NCI-H2171 (cell line): ENCODE measurements at places on chromosomes 6 and 20.
A peak's percentile ranks its signal among the peaks of the same experiment; 100 is the strongest.

DNA sequence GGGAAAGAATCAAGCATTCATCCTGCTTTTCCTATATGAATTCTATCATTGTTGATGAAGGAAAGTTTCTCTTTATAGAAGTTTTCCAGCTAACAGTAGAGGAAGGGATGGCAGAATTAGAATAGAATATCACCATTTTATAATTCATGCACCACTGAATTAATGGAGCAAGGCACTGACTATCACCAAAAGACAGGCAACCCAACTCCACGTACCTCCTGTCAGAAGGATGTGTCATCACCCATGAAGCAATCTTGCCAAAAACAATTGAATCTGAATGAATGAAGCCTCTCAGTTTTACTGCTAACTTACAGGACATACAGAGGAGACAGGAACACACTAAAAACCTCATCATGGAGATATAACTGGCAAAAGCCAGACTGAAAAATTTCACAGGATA lies 122.4 kb downstream of the NFATC2 start:
- no peak for DNase-seq

DNA sequence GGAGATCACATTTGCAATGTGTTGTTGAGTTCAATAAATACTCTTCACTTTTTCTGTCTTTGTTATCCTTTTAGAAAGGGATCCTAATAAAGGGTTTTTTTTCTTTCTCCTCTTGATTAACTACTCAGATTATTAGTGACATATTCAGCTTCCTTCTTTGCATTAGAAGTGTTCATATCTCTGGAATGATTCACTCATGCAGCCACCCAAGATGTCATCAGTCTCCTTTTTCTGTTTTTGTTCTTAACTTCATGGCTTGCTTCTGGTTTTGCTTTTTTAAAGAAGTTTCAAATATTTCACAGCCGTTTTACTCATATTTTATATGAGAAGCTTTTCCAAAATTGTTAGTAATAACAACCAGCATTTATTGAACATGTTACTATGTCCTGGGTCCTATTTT lies 187.6 kb downstream of the TMEM242 start:
- DNase-seq = no peak

GRCh38 chr20:31816221-31816620 lies 2.9 kb upstream of the MYLK2 start:
- peak; percentile 42 for DNase-seq

GRCh38 chr20:7855545-7855944 lies 84.7 kb downstream of the HAO1 start:
- DNase-seq = no peak

GRCh38 chr20:19368351-19368750 lies 155.9 kb downstream of the SLC24A3 start:
- no peak for DNase-seq

DNA sequence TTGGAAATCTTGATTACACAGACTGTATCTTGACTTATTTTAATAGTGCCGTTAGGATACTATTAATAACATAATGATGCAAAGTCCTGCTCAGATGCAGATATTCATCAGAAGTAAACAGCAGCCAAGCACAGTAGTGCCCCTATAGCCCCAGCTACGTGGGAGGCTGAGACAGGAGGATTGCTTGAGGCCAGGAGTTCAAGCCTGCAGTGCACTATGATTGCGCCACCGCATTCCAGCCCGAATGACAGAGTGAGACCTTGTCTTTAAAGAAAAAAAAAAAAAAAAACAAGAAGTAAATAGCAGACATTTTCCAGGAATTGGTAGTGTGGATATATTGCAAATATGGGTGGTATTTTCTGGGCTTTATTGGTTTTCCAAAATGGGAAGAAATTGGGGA lies 61.8 kb downstream of the TULP4 start:
- DNase-seq = no peak

GRCh38 chr6:36719126-36719525 lies 21.5 kb downstream of the RAB44 start:
- DNase-seq = no peak

DNA sequence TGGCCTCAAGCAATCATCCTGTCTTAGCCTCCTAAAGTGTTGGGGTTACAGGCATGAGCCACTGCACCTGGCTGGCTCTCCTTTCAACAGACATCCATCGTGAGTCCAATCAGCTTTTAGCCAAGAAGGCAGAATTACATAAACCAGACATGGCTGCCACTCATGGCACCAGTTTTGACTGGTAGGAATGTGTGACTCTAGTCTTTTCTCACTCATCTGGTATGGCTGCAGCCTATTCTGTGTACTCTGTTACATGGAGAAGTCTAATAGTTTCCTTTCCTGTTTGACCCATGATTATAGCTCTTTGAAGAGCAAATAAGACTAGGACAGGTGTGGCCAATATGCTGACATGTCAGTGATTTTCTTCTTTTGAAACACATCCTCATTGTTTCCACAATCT lies 27.0 kb upstream of the RNF144B start:
- DNase-seq = no peak

DNA sequence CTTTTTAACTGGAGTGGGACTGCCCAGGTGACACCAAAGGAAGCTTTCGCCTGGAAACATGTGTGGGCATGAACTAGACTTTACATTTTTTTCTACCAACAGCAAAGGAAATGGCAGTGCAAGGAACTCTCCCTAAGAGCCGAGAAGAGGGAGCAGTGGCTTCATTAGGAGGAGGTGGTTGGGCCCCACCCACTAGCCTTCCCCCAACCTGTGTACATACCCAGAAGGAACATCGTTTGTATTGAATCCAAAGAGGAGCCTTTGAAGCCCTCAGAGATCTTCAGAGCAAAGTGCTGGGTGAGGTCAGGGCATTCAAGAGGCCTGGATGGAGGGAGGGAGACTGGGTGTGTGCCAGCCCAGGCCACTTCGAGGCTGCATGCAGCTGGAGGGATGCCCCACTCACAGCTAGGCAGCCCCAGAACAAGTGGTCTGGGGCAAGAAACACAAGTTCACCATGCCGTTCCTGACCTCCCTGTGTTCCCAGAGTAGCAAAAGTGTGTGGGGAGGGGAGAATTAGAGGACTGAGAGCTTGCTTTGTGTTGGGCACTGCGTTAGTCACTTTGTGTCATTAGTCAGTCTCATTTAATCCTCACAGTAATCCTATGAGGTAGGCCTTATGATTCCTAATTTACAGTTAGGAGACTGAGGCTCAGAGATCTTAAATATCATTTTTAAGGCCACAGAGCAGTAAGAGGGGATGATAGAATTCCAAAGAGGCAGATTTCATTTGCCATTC lies 191.6 kb upstream of the SUPT3H start:
- DNase-seq = no peak

GRCh38 chr6:92828788-92829187 lies 590.6 kb downstream of the EPHA7 start:
- DNase-seq = no peak

DNA sequence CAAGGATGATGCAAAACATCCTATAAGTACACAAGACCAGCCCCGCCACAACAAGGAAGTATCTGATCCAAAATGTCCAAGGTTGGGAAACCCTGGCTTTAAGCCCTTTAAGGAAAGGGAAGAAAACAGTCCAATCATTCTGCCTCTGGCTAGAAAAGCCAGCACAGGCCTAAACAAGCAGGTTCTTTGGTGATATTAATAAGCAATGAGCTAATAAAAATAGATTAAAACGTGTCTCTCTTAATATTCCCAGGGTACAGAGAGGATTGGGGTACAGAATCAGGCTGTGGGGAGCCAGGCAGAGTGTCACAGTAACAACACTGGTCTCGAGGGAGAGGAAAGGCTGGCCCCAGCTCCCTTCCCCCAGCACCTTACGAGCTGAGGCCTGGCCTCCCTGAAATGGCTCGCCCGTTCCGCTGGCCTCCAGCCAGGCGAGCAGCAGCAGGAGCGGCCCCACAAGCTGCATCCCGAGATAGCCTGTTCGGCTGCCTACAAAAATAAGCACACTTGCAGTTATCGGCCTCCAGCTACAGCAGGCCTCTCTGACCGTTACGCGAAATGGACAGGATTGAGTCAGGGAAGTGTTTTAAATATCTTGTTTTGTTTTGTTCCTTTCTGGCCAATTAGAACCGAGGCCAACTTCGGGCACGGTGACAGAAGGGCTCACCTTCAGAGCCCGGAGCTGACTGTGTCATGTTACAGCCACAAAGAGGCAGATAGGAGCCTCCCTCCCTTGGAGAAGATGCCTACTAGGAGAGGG lies 4.0 kb upstream of the ZMYND8 start:
- DNase-seq = peak; percentile 95

DNA sequence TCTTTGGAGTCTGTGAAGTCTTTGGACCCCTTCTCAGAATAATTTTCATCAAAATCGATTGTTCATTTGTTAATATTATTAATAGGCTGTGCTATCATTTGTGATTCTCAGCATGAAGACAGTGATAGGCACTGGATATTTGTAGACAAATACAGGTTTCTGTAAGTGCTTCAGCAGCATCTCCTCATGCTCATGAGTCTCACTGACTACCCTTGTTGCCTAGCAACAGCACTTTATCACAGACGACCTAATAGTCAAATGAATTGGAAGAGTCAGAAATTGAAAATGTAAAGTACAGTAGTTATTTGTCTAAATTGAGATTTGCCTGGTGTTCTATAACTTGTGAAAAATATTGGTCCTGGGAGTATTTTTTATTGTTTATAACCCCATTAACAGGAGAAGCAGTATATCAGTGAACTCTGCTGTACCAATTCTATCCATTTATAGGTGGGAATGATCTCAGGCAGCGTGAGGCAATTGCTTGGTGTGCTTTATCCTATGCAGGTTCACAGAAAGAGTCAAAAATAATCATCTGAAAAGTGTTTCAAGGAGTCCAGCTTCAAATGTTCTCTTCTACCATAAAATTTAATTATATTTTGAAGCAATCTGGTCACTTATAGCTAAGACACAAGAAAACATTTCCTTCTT lies 684.6 kb downstream of the RFPL4B start:
- DNase-seq = no peak

GRCh38 chr6:96787846-96788580 lies 49.3 kb downstream of the GPR63 start:
- DNase-seq = peak; percentile 2

GRCh38 chr6:157020881-157021343 lies 243.7 kb downstream of the ARID1B start:
- DNase-seq = peak; percentile 66

DNA sequence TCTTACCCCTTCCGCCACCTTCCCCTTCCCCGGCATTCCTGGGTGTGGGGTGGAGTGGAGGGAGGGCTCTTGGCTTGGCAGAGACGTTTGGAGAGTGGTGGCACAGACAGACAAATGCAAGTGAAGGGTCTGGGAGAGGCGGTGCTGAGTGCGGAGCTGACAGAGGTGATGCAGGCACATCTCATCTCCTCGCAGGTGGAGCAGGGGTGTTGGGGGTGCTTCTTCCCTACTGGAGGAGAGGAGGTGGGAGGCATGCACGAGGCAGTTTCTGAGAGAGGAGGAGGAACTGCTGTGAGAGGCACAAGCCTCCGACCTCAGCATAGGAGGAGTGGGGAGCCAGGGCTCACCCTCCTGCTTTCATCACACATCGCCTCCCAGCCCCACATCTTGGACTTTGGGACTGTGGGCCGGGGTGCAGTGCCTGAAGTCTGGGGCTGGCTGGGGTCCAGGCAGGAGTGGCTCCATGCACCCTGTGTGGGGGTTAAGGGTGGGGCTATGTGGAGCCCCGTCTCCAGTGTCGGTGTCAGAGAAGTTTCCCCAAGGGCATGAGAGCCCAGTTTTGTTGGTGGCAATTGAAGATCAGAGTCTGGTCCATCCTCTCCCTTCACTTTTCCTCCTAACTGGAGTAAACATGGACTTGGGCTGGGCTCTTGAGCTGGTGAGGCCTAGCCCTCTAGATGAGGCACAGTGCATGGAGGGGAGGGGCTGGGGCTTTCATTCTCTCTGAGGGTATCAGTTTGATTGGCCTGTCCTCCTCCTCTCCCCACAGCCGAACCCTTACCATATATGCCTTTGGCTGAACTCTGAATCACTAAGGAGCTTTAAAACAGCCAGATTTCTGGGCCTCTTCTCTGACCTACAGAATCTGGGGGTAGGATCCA lies 20.2 kb upstream of the SLC22A7 start:
- no peak for DNase-seq

DNA sequence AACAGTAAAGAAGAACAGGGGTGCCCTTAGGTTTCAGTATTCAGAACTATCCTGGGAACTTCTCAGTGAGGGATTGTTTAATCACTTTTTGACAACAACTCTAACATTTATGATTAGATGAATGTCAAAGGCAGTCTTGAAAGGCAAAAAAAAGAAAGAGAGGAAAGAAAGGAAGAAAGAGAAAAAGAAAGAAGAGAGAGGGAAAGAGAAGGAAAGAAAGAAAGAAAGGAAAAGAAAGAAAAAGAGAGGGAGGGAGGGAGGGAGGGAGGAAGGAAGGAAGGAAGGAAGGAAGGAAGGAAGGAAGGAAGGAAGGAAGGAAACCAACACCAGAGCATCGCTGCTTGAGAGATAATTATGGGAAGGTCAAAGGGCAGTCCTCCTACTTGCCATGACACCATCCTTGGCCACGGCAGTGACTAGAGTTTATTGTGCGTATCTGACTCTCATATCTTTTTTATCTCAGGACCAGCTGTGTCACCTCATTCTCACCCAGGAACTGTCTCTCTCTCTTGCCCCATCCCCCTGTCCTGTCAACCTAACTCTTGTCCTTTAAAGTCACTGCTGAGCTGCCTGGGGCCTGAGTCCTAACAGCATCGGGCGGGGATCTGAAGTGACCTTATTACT lies 96.8 kb upstream of the ATXN1 start:
- no peak for DNase-seq

DNA sequence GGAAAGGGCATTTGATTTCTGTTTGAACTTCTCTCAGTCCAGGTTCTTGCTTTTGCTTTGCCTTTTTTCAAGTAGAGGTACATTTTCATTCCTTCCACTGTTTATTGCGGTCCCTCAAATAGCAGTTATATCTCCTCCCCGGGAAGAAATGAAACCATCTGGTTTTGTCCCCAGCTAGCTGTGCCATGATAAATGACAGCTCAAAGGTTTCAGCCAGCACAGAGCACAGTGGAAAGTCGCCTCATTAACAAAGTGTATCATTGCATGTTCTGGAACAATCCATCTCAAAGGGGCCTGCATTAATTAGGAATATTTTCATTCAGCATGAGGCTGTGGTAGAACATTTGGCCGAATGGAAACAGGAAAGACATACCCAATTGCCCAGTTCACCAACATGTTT lies 146.0 kb downstream of the EDN3 start:
- no peak for DNase-seq

DNA sequence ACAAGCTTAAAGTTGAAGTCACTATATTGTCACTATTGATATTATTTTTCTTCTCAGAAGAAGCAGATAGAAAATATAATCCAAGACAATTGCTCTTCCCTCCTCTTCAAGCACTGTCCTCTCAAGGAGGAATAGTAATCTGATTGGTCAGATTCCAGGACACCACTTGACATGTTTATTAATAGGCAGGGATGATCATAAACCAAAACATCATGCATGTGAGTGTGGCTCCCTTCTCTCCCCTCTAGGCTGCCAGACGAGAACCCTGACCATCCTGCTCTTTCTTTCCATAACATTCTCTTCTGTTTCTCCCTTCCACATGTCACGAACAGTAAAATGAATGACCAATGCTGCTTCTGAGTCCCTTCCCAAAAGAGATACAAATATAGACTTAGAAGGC lies 7.5 kb downstream of the ATG5 start:
- no peak for DNase-seq
